ENCODE measurements at places on chromosomes 2 and 18.

DNA sequence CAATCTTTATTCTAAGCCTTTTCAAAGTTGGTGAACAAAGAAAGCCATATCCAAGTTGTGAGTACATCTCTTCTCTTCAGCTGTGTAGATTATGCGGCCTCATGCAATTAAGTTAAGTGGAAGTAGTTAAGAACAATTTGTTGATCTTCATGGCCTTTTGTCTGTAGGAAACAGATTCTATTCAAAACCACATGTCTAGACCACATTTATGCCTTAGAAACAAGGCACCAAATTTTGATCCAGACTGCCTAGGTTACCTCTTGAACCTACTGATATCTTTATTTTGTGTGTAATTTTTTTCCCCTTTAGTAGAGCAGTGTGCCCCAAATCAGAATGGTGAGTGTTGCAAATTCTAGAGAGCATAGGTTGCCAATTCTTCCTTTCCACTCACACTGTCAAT, 101.6 kb upstream of the CERS6 start:
- DNase-seq, result no peak

- DNase-seq, result no peak
These were observed 231.4 kb downstream of the HAUS1 start for GRCh38 chr18:46335534-46336101.

DNA sequence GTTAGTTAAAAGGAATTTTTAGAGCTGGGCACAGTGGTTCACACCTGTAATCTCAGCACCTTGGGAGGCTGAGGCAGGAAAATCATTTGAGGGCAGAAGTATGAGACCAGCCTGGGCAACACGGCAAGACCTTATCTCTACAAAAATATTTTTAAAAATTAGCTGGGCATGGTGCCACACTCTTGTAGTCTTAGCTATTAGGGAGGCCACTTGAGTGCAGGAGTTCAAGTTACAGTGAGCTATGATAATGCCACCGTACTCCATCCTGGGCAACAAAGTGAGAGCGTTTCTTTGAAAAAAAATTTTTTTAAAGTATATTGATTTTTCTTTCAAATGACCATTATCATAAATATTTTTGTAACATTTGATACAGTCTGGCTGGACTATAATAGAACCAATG, 93.6 kb upstream of the FAM117B start:
- DNase-seq, result no peak

DNA sequence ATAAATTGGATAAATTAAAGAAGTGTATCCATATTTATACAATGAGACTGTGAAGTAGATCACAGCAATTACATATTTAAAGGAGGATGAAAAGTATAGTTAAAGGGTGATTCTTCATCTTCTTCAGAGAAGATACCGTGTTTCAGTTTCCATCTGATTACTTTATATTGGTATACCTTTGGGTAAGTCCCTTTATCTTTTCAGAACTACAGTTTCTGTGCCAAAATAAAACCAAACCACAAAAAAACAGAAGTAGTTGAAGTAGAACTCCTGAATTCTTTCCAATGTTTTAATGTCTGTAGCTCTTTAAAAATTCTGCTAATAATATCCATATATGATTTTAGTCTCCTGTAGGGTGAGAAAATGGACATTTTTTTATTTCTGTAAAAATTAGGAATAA, 231.2 kb upstream of the LINC00305 start:
- no peak for DNase-seq

DNA sequence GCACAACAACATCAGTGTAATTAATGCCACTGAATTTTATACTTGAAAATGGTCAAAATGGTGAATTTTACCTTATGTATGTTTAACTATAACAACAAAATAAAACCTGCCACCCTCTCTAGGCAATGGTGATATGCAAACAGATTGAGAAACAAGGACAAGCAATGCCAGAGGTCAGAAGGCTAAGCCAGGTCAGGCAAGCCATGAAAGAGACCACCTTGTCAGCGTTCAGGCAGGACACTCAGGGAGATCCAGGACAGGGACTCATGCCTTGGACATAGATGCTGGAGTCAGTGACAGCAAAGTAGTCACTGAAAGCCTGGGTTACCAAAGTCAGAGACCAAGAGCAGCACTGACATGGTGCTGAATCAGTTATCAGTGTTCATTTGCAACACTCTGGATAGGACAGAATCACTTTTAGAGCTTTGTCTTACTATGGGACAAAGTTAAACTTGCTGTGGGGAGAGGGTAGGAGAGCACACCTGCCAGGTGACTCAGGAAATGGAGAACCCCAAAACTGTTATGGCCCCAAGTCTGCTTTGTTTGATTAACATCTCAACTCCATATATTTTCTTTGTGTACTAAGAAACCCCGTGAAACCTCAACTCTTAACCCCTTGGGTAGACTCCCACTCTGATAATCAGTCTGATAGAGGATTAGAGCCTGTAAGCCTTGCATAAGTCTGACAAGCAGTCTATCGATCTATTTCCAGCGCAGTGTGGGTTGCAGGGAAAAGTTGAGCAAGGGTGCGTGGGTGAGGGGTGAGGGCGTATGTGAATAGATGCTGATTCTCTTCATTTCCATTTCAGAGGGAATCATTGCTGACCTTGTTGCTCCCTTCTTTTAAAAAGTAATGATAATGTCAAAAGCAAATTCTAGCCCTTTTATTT, 48.7 kb upstream of the ZNF385B start:
- no peak for DNase-seq

- no peak for DNase-seq
These were observed 65.4 kb upstream of the ASAP2 start for GRCh38 chr2:9141091-9141667.

- DNase-seq, result no peak
These were observed 11.1 kb downstream of the MSGN1 start for GRCh38 chr2:17827316-17827715.

DNA sequence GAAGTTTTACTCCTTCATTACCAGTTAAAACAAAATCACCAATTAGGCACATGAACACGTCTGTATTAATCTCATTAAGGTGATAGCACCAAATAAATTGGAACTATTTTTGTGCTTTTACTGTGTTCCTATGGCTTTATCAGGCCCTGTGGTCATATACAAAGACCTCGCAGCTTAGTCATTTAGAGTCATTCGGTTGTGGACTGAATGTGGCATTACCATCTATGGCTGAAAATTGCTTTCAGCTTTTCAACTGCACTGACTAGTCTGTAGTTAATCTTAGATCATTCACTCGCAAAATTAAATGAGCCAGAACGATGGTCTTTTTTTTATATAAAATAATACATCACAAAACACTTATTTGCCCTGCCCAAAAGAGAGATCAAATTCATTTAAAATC, 601.7 kb downstream of the NR4A2 start:
- DNase-seq, result no peak

GRCh38 chr2:203438528-203438927, 96.6 kb downstream of the RAPH1 start:
- DNase-seq, result no peak

GRCh38 chr2:164671664-164672396, 50.5 kb upstream of the GRB14 start:
- DNase-seq, result no peak

- no peak for DNase-seq
These were observed 368.5 kb upstream of the NT5C1B start for GRCh38 chr2:18957909-18958308.

DNA sequence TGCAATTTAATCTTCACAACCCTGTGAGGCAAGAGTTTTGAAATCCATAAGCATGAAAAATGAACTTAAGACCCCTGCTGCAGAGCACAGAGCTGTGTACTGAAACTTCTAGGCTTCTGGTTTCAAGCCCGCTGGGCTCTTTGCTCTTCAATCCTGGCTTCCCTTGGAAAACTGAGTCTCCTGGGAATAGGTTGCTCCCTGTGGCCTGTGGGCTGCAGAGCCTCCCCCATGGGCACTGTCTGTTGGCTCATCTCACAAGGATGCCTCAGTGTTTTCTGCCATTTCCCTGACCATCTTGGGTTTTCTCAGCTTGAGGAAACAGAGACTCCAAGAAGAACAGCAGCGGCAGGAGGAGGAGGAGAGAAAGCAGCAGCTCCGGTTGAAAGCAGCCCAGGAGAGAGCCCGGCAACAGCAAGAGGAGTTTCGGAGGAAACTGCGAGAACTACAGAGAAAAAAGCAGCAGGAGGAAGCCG, 44.5 kb downstream of the SUMO1 start:
- DNase-seq, result no peak

GRCh38 chr2:177908182-177908581, 164.4 kb downstream of the PDE11A start:
- no peak for DNase-seq

All from stimulated activated CD8-positive, alpha-beta memory T cell treated with anti-CD3 and anti-CD28 coated beads, Interleukin-2, amount 100 ng/mL, for 1 hour (primary cell).